ENCODE measurements at places on chromosomes 5 and 9.

DNA sequence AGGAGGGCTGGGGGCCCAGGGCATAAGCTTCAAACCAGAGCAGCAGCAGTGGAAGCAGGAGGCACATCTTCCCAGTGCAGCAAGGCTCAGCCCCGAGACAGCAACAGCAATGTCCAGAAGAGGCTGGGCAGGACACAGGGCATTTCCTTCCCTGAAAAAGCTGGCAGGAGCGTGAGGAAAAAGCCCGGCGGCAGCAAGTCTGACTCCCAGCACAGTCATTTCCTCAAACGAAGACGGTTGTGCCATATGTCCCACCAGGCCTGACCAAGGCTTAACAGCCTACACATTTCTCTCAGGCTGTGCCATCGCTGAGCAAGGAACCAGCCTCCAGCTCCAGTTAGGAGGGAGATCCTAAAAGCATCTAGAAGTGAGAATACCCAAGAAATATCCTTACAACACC is 74.5 kb downstream of the APTX start:
- DNase-seq, result no peak

- DNase-seq, result no peak
Observed at GRCh38 chr9:135705376-135705775, 3.4 kb downstream of the KCNT1 start.

DNA sequence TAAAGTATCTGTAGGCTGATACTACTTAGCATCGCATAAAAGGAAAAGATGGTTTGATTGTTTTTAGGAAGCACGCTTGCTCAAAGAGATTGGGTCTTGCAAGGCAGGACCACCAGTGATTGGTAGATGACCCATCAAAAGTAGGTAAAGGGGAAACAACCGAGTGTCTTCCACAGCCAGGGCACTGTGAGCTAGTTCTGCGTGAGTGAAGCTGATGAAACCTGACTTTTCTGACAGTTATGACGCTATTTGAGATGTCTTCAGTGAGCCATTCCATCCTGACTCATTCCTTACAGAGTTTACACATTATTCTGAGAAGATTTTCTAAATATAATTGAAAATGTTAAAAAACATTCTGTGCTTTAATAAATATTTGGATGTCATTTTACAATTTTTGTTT is 49.7 kb downstream of the BASP1 start:
- no peak for DNase-seq

DNA sequence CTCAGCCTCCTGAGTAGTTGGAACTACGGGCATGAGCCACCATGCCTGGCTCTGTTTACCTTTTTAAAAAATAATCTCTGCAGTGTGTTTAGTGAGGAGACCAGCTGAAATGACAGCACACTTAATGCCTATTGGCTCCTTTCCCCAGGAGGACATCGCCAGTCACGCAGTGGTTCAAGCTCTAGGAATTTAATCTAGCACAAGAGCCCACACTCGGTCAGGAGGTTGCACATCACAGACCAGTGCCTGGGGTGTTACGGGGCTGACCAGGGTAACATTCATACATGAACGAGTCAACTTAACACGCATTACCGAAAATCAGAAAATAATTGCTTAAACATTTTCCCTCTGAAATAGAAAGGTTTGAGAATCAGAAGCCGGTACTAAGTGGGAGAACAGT is 217.0 kb downstream of the GOLPH3 start:
- no peak for DNase-seq

DNA sequence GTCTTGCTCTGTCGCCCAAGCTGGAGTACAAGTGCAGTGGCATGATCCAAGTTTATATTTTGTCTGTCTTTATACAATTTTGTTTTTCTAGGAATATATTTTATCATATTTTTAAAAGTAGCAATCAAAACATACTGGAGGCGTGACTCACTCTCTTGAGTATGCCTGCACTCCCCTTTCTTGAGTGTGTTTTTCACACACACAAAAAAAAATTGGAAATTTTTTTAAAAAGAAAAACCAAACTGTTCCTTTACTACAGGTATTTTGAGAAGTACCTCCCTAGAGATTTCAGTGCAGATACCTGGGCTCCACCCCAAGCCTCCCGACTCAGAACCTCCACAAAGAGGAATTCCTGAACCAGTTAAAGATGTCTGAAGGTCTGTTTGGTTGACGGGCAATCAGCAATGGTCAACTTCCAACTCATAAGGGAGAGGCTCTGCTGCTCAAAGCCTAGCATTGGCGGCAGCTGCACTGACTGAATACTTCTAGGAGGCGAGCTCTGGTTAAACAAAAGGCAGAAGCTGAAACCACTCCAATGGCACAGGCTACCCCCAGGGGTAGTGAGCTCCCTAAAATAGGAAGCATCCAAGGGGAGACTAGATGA is 27.4 kb downstream of the PDE6A start:
- no peak for DNase-seq

Data from NCI-H446 (cell line).